ENCODE measurements at places on chromosomes 13 and 19. TPM values are rescaled to one million over a fixed set of nuclear protein-coding genes. Genes with fewer than 3 reads are reported as not detected.

Gene ANKLE1
- total RNA-seq: 0.28 TPM

Gene SLC25A30
- total RNA-seq: 19.4 TPM

Gene KLK12
- total RNA-seq: not detected

Gene LRP3
- total RNA-seq: 8.6 TPM

- H3K36me3 ChIP-seq: no peaks in the 10 kb centered on the region
- no peak for DNase-seq
- H3K4me1 ChIP-seq: no peaks in the 10 kb centered on the region
- no peak overlapping the region for H3K4me3 ChIP-seq
Measured at GRCh38 chr13:102940143-102940542, 94.3 kb downstream of the ERCC5 start.

DNA sequence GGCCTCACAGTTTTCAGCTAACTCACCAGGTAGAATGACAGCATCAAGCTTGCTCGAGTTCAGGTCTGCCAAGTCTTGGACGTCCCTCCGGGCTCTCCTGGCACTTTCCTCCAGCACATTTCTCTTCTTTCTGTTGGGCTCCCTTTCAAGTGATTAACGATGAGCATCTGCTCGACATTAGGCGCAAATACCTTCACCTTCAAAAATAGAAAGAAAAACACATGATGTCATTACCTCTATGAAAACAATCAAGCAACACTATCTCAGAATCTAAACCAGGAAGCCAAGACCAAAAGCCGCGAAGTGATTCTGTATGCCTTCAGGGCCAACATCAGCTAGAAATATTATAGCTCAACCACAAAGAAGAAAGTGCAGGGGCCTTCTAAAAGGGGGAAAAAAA lies 15.4 kb upstream of the CLN5 start:
- peaks cover 25% of the 10 kb centered on the region for H3K27me3 ChIP-seq
- H3K27ac ChIP-seq: no peak overlapping the region
- no peak overlapping the region for H3K4me3 ChIP-seq
- DNase-seq: no peak
- H3K4me1 ChIP-seq: no peaks in the 10 kb centered on the region

DNA sequence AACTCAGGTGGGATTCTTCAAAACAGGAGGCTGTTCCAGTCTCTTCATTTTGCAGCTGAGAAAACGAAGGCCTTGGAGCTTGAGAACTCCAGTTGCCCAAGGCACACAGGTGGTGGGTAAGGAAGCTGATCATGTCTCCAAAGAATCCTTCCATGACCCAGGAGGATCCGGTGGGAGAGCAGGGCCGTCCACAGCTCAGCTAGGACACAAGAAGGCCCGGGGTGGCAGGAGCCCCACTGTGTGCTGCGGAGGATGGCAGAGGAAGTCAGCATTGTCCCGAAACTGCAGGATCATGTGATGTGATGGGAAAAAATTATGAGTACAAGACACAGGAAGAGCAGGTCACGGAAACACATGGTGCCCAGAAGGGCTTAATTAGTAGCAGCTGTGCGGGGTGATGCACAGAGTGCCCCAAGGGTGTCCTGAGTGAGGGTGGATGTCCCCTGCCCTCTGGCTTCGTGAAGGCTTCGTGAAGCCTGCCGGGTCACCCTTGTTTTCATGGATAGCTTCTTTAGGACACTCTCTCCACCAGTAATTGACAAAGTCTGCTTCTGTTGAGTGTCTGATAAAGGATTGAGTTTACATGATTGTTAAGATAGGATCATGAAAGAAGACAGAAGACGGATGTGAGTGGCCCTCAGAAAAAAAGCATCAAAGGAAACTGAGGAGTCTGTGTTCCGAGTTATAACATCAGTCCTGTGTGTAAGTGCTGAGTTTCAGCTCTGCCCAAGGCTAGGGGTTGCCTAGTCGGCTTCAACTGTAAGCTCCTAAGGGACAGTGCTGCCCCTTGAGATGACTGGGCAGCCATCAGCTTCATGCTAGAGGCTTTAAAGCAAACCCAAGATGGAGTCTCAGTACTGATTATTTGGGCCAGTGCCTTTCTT lies 33.8 kb upstream of the SACS start:
- DNase-seq: peak; percentile 43
- no peak overlapping the region for H3K4me3 ChIP-seq
- peak overlapping the region; percentile 86 for H3K27ac ChIP-seq
- no peaks in the 10 kb centered on the region for H3K36me3 ChIP-seq

GRCh38 chr19:30880551-30880950 lies 468.7 kb downstream of the TSHZ3 start:
- no peaks in the 10 kb centered on the region for H3K36me3 ChIP-seq
- no peaks in the 10 kb centered on the region for H3K27me3 ChIP-seq

DNA sequence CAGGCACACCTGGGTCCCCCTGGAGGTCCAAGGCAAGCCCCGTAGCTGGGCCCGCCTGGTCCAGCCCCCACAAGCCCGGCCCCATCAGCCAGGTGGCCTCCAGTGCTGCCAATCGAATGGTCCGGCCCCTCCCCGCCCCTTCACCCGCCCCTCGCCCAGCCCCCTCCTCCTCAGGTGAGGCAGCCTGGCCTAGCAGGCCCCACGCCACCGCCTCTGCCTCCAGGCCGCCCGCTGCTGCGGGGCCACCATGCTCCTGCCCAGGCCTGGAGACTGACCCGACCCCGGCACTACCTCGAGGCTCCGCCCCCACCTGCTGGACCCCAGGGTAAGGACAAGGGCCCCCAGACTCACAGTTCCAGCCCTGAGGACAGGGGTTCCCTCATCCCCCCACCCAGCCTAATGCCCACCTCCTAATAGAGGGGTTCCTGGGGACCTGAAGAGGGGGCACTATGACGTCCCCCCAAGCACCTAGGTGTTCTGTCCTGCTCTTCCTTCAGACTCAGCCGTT lies at the start of gene HPN:
HPN (plus strand) TSS at position 174 of the 508 bp plus-strand sequence. CDS start 786 bp downstream, outside the sequence.
- no peak within 1 kb of the TSS for H3K4me3 ChIP-seq
- no peak for DNase-seq
- H3K36me3 ChIP-seq: no peaks in the 10 kb centered on the region
- no peak within 1 kb of the TSS for H3K27ac ChIP-seq
- H3K4me1 ChIP-seq: peaks cover 5% of the 10 kb centered on the region

DNA sequence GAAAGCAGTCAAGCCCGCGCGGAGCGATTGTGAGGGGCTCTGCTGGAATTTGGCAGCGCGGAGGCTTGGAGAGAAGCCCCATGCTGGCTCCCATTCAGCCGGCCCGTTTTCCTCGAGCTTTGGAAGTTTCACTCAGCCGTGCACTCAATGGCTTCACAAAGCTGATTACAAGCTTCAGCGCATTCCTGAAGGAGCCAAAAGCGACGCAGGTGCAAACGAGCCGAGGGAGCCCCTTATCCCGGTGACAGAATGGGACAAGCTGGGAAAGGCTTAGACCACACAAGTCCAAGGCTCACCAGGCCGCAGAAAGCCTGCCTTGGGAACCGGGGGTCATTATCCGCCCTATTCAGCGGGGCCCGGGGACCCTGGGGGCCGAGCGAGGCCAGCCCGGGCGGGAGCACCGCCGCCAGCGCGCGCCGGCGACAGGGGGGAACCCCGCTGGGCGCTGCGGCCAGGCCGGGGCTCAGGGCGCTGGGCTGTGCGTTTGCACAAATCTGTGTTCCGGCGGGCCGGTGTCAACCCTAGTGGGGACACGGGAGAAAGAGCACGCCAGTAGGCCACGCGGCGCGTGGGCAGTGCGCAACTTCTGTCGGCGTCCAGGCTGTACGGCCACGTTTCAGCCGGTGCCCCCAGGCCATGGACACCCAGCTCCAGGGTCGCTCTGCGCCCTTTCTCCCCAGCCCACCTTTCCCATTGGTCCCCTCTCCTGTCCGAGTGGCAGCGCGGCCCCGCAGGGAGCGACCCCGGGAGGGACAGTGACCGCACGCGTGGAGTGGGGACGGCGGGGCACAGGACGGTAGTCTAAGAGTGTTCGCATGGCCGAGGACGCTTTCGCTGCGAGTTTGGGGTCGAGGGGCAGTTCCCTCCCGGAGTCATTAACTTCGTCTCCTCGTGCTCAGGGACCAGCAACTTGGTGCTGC lies 37.3 kb downstream of the SOX1 start:
- no peak for DNase-seq
- H3K4me3 ChIP-seq: no peak overlapping the region
- H3K4me1 ChIP-seq: no peaks in the 10 kb centered on the region
- no peaks in the 10 kb centered on the region for H3K27me3 ChIP-seq

- peaks cover 4% of the 10 kb centered on the region for H3K4me1 ChIP-seq
- H3K27me3 ChIP-seq: no peaks in the 10 kb centered on the region
- peaks cover 61% of the 10 kb centered on the region for H3K36me3 ChIP-seq
Measured at GRCh38 chr19:12946092-12946721, 545 bp downstream of the RAD23A start.

- peak overlapping the region; percentile 69 for H3K27ac ChIP-seq
- H3K36me3 ChIP-seq: no peaks in the 10 kb centered on the region
- DNase-seq: peak; percentile 75
- H3K4me3 ChIP-seq: no peak overlapping the region
Measured at GRCh38 chr13:59447846-59448620, 715.7 kb downstream of the DIAPH3 start.
